M059J (cell line): ENCODE measurements at places on chromosomes 7 and 10. TPM values are rescaled to one million over a fixed set of nuclear protein-coding genes. Genes with fewer than 3 reads are reported as not detected.

DNA sequence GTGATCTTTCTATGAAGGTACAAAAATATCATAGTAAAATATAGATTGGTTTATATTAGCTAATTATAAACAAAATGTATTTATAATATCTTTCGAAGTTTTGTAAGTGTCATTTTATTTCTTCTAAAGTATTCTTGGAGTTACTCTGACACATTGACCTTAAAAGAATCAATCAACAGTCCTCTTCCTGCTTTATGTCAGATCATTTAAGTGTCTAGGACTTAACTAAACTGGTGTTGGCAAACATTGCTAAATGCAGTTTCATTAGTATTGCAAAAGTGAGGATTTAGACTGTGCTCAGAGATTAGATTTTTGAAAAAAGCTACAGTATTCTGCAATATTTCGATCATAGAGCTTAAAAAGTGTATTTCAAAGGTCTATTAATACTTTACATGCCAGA lies 10.3 kb downstream of the GLCCI1 start:
- no peak for DNase-seq

The TMEM184A gene
- total RNA-seq = 1.8 and 3.3 TPM in 2 replicates

The FAM180A gene
- total RNA-seq = 1.9 and 3.4 TPM in 2 replicates

The TFPI2 gene
- total RNA-seq = 18.5 and 28.7 TPM in 2 replicates

GRCh38 chr10:50452603-50453002 lies 171.2 kb downstream of the SGMS1 start:
- no peak for DNase-seq

GRCh38 chr10:30878920-30879319 lies 152.7 kb downstream of the ZNF438 start:
- DNase-seq = no peak

- no peak for DNase-seq
These were observed 80.1 kb upstream of the ATP6V0A4 start for GRCh38 chr7:138878051-138878450.

DNA sequence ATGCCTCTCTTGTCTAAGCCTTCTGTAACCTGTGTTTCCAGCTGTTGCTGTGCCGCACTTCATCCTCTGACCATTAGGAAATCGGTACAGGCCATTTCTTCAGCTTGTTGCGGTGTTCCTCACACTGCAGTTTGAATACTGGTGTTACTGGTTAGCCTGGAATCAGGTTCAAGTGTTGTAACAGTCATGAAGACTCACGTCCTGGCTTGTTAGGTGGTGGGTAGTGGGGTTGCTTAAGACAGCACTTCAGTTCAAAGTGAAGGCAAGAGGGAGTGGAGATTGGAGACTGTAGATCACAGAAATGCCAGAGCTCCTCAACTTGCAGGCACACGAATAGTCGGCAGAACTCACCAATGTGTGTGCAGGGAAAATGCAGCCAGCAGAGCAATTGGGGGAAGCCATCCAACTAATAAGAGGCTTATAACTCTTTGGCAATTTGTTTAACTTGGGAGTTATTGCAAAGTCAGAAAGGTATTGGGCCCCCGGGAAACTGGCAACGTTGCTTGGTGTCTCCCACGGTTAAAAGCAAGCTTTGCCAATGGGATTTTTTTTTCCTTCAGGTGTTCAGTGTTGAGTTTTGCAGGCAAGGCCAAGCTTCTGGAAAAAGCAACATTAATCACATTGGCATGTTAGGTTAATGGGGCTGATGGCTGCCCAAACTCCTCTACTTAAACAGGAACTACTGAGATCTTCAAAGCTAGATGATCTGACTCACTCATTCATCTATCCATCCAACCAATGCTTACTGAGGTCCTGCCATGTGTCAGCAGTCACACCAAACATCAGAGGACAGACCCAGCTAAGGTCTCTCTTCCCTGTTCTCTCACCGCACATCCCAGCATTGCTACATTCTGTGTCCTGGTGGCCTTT lies 380.9 kb downstream of the GATA3 start:
- peak; percentile 66 for DNase-seq

DNA sequence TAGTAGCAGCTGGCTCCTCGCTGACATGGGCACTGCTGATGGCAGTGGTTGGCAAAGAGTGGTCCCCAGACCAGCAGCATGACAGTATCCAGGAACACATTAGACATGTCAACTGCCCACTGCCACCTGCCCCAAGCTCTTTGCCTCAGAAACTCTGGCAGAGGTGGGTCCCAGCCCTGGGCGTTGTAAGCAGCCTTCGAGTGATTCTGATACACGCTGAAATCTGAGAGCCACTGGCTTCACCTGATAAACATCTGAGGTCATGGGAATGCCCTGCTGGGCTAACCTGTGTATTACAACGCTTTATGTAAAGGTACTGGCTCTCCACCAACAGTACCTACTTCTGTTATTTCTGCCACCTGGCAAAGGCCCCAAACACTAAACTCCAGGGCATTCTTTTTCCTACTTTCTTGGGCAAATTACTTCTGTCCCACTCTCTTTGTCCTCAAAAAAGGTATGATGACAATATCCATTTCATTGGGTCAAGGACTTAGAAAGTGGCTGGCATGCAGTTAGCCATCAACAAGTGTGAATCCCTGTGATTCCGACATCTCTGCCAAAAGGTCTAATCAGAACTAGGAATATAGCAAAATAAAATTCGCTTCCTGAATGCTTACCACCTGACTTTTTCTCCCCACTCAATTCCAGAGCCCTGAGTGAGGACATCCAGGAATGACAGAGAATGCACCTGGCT lies 9.2 kb downstream of the SGMS1 start:
- peak; percentile 13 for DNase-seq

The NUTM2E gene
- total RNA-seq = 0.05 TPM in 1 of 2 replicates, not detected in the other

DNA sequence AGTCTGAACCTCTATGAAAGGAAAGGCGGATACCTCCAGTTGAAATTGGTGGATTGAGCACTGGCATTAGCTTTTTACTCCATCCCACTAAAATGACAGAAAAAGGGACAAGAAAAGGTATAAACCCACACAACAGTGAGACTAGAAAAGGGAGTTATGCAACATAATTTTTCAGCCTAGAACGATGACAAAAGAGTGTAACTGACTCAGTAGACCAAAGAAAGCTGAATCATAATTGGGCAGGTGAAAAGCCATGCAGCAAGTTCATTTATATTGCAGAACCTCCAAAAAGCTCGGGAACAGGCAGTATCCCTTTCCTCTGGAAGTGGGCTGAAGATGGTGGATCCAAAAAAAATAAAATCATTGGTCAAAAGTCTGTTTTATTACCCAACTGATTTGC lies 30.5 kb upstream of the ZCCHC24 start:
- DNase-seq = no peak

DNA sequence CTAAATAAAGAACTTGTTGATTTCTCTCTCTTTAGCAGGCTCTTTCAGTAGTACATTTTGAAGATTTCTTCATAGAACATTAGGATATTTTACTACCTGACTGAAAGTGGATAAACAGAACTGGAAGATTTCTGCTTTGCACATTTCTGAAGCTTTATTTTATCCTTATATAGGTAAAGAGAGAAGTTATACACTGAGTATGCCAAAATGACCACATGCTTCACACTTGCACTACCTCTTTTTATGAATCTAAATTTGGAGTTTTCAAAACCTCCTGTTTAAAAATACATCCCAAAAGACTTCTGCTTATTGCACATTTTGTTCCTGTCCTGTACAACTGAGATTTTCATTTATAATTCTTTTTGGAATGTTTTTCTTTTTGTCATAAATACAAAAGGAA lies 197.4 kb upstream of the PRPS1L1 start:
- DNase-seq = no peak

DNA sequence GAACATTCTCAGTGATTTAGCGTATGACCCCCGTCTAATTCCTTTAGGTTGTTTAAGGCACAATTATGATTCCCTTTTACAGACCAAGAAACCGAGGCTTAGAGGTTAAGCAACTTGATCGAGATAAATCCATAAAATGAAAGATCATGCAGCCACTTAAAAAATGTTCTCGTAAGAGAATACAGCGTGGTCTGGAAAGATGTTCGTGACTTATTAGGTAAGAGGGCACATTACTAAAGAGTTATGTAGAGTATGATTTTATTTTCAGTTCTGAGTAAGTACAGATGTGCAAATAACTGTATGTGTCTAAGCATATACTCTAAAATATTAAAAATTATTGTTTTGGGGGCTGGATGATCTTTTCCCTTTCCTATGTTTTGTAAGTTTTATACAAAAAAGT lies 575.1 kb downstream of the PARD3 start:
- no peak for DNase-seq

DNA sequence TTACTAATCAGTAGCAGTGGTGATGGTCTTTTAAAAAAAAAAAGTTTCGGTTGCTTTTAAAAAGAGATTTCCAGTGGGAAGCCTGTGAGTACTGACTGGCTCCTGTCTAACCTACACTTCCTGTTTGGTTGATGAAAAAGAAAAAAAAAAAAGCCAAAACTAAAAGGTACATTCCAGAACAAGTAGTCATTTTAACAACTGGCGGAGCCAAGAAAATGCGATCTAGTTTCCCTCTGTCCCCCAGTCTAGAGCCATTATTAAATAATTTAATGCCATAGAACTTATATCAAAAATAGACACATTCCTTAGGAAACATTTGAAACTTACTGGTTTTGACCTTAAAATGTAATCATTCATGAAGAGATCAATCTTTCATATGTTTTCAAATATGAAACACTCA lies 254.2 kb upstream of the C7orf33 start:
- peak; percentile 8 for DNase-seq

DNA sequence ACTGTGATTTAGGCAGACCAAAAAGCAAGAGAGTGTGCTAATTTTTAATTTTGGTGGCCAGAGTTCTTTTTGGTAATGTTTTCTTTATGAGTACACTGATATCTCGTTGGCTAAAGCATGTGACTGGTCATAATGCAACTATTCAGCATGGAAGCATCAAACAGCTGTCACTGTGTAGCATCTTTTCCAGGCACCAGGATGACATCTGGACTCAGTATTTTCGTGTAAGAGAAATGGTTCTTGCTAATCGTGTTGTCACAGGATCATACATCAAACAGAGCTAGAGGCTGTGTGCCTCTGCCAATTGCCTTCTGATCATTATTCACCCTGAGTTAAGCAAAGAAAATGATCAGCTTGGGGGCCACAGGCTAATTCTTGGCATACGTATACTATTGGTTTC lies 118.9 kb downstream of the SND1 start:
- DNase-seq = no peak

The TMEM213 gene
- total RNA-seq = not detected in 2 replicates

DNA sequence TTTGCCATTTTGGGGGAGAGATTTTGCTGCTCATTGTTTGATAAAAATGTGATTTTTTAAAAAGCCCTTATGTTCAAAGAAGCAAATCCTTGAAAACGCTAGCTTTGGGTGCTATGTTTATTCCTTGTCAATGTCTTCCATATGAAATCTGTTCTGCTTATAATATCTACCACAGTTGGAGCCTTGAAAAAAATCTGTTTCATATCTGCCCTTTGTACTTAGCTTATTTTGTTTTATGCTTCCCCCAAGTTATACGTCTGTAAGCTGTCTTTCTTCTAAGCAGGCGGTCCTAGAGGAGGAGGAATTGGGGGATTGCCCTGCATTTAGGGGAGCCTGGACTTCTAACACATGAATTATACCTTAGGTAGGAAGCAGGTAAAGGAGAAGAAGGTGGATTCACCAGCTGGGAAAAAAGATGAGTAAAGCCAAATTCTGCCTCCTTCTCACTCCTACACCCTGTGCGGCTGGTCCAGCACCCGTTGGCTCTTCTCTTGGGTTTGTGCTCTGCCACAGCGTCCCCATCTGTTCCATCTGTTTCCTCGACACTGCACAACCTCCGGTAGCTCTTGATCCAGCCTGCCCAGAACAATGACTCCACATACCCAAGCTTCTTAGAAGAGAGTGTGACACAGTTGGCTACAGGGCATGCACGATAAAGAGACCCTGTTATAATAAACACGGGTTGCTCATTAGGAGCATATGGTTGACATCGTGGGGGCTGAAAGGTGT lies 31.9 kb upstream of the NEUROD6 start:
- no peak for DNase-seq

The ADRB1 gene
- total RNA-seq = 0.12 and 0.52 TPM in 2 replicates

DNA sequence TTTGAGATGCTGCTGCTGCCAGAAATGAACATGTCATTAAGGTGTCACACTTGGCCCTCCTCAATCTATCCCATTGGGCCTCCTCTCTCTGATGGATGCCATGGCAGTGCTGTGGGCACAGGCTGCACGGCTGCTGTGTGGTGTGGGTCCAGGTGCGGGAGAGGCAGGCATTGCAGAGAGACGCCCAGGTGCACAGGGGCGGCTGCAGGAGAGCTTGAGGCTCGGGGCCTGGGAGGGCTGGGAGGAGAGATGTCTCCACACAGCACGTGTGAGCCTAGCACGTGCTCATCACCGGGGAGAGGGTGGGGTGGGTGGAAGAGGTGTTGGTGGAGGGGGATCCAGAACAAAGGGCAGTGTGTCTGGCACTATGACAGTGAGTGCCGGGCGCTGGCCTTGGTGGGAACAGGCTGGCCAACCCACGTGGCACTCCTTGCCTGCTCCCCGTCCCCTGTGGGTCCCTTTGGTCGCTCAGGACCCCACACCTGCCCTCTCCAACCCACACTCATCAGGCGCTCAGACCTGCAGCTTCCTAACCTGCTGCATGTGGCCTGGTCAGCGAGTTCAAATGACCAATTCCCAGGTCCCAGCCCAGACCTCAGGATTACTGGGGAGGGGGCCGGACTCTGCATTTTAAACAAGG lies 39.9 kb upstream of the BNIP3 start:
- no peak for DNase-seq

The GBX1 gene
- total RNA-seq = not detected in 2 replicates

DNA sequence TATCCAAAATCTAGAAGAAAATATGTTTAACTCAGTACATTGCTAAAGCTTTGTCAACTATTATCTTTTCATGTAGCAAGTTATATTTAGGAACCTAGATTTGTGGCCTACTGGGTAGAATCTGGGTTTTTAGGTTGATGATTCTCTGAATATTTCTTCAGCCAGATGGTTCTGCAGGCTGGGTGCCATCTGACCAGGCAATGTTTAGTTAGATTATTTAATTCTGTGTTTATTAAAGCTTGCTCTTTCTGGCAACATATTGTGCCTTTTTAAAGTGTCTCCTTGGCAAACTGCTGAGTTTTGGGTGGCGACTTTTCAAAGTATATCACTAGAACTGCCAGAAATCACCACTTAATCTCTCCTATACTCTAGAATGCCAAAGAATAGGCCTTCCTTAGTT lies 114.1 kb downstream of the LHFPL3 start:
- DNase-seq = no peak

DNA sequence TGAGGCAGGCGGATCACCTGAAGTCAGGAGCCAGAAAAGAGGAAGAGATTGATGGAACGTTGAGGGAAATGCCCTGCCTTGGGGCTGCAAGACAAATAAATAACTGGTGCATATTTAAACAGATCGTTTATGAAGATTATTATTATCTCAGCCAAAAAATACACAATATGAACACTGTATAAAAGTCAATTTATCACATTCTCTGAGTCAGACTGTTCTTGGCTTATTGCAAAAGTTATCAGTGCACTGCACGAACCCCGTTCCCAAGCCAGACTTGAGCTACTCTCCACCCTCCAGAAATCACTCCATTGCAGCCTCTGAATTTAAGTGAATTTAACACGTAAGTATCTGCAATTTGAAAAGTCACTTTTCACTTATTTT lies 1.6 kb downstream of the DNMBP start:
- DNase-seq = peak; percentile 58

DNA sequence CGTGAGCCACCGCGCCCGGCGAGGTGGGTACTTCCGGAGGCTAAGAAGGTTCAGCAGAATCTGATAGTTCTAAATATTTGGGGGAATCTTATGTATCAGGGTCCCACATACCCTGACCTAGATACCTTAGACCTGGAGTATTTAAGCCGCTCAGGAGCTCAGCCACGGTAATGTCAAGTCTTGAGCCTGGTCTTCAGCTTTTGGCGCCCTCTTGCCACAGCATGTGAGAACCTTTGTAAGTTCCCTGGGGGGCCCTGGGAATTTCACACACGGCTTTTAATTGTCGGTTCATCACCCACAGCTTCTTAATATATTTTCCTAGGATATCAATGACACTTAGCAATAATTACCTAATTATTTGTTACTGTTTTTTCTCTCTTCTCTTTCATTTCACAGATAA lies 324.3 kb upstream of the GALNT17 start:
- DNase-seq = no peak
